ENCODE measurements at places on chromosomes 11 and 22.

DNA sequence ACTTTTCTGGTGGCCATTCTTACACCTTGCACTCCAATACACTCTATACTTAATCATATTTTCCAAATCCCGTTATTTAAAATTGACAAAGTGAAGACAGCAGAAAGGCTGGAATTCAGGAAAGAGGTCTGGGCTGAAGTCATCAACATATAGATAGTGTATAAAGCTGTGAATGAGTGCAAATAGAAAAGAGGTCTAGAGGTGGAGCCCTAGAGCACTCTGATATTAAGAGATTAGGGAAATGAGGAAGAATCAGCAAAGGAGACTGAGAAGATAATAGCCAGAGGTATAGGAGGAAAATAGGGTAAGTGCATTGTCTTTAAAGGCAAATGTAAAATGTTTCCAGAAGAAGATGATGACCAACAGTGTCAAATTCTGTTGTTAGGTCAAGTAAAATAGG, 7.9 kb downstream of the CTR9 start:
- no peak for DNase-seq

DNA sequence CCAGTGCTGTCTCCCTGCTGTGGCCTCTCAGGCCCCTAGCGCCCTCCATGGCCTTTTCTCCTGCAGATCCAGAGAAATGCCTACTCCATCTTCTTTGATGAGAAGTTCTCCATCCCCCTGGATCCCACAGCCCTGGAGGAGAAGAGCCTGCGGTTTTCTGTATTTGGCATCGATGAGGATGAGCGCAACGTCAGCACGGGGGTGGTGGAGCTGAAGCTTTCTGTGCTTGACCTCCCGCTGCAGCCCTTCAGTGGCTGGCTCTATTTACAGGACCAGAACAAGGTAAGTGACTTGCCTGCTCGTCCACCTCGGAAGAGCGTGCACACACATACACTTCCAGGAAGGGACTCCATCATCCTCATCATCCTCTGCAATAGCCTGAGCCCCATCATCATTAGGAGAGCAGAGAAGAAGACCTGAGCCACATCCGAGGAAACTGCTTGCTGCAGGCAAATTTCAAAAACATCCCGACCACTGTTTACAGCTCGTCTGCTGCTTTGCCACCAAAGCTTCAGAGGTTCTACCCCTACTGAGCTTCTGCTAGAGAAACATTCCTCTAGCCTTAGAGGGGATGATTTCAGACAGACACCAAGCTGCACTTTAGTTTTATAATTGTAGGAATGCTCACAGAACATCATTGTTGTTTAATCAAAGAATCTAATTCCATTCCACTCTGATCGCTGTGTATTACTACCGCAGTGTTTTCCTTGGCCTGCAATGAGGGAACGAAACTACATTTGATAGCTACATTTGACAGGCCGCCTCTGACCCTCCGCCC, 12.9 kb upstream of the RHOD start:
- no peak for DNase-seq

GRCh38 chr11:40397141-40397540, 1062.3 kb downstream of the LRRC4C start:
- no peak for DNase-seq

GRCh38 chr11:3003396-3004231, 11.5 kb upstream of the NAP1L4 start:
- no peak for DNase-seq

- DNase-seq = no peak
Observed at GRCh38 chr11:80393210-80393609, 952.4 kb upstream of the TENM4 start.
